ENCODE measurements at places on chromosomes 7 and 10.

- no peak for DNase-seq
These were observed 45.0 kb upstream of the ZNF716 start for GRCh38 chr7:57404967-57405421.

DNA sequence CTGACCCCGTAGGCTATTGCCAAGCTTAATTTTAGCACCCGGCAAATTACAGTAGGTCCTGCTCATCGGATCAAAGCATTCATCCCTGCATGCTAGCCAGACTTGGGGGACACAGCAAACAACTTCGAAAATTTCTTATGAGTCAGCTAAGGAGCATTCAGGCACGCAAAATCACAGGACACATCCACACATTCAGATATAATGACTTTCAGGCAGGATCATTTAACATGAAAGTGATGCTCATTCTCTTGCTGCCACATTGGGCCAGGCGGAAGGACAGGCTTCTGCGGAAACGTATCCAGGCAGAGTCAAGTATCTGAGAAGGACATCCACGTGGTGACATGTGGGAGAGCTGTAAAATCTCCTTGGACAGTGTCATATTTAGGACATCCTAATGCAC is 474.0 kb upstream of the NRP1 start:
- no peak for DNase-seq

DNA sequence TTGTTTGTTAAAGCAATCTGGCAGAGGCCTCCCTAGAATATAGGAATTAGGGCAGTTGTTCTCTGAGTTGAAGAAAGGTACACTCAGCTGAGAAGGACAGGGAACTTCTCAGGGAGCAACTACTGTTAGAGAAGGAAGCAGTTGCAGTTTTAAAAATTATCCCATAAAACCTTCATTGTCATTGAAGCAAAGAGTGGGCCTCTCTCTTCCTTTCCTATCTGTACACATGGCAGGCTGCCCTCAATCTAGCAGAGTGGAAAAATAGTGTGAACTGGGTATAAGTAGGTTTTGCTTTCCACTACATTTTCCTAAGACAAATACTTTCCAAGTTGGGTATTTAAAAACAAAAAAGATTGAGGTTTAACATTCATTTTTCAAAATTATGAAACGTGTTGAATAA is 236.7 kb upstream of the KLF14 start:
- DNase-seq = no peak

GRCh38 chr10:84179059-84179710 is 5.6 kb downstream of the GPR15LG start:
- no peak for DNase-seq

- no peak for DNase-seq
These were observed 245.2 kb downstream of the ZMYND11 start for GRCh38 chr10:380313-380940.

DNA sequence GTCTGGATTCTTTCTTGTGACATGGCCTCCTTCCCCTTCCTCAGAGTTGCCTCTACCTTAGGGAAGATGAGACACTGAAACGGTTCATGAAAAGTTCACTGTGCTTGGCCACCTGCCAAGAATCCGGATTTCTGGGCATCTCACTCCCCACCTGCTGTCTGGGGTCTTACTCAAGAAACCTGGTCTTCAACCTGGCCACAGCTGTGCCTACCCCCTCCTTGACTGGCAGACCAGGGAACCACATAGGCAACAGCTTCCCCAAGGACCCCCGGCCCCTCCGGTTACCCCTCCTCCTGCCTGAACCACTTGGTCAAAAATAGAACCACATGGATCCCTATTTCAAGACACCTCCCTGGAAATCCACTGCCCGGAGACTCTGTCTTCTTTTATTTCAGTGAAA is 58.7 kb upstream of the NANOS1 start:
- DNase-seq = no peak

DNA sequence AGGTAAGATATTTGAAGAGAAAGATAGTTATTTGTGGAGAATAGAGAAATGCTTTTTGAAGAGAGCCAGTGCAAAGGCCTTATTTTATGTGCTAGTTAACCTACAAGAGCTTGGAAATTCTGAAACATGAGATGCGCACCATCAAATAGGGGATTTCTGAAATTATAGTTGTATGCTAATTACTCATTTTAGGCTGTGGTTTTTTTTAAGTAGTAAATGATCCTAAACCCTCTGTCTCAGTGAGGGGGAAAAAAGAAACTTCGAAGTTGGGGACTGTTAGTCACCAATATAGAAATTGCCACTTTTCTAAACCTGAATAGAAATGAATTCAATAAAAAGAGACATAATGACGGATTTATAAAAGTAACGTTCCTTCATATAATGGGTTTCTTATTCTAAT is 119.3 kb upstream of the MDFIC start:
- DNase-seq = no peak

DNA sequence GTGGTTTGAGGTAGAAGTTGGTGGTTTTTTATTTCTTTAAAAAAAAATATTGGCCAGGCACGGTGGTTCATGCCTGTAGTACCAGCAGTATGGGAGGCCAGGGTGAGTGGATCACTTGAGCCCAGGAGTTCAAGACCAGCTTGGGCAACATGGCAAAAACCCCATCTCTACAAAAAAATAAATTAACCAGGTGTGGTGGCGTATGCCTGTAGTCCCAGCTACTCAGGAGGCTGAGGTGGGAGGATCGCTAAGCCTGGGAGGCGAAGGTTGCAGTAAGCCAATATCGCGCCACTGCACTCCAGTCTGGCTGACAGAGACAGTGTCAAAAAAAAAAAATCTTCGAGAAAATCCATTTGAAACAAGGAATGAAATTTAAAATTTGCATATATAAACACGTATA is 1.1 kb downstream of the IL2RA start:
- no peak for DNase-seq

- no peak for DNase-seq
These were observed 37.4 kb downstream of the GRID1 start for GRCh38 chr10:86329093-86329710.

DNA sequence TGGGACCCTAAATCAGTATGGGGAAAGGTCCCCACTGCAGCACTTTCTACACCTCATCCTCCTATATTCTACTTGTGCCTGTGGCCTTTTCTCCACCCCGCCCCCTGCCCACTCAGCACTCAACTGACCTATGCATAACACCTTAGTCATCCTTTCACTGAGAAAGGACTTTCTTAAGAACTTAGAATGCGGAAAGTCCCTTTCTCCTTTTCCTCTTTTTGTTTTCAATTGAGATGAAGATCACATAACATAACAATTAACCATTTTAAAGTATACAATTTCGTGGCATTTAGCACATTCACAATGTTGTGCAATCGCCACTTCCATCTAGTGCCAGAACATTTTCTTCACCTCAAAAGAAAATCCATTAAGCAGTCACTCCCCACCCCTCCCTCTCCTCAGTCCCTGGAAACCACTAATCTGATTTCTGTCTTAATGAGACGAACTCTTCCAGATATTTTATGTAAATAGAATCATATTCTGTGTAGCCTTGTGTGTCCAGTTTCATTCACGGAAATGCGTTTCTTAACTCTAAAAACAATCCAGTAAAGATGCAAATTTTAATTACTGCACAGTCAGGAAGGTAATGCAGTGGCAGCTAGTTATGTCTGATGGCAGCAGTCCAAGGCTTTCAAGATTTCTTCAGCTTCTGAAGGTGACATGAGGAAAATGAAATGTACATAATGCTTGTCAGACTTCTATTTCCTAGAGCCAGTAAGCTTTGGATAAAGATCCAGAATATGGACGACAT is 41.7 kb downstream of the FAS start:
- DNase-seq = no peak

DNA sequence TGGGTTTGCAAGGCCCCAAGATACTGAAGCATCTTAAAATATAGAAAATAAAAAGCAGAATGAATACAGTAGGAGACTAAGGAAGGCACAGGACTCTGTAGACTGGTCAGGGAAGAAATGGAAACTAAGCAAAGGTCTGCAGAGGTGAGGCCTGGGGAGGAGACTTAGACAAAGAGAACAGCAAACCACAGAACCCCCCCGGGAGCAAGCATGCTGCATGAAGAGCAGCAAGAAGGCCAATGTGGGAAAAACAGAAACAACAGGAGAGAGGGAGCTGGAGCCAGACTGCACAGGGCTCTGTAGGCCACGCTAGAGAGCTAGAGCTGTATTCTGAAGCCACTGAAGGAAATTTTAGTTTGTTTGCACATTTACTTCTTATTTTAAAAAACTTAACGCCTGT is 45.7 kb upstream of the ARID5B start:
- DNase-seq = no peak

- no peak for DNase-seq
These were observed 1271.6 kb upstream of the SORCS1 start for GRCh38 chr10:108436096-108436495.

DNA sequence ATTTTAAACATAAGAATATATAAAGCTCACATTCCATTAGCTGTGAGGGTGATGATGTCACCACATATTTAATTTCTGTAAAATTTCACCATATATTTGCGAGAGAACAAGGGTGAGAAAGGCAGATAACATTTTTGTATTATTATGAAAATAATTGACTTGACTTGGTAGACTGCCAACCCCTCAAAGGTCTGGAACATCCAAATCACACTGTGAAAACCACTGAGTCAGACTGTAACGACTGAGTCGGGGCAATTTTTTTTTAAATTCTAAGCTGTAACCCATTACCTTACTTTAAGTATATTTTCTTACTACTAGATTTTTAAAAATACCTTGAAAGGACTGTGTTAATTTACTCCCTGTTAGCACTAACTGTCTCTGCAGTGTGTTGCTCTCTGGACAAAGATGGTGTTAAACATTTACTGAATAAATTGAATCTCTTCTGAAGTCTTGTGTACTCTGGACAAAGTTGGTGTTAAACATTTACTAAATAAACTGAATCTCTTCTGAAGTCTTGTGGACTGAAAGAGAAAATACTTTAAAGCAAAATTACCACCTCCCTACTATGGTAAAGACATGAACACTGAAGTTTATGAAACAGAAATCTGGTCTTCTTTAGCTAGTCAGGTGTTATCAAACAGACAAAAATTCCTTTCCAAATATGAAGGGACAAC is 14.1 kb downstream of the PDZD8 start:
- no peak for DNase-seq

GRCh38 chr7:40299097-40299496 is 164.3 kb downstream of the SUGCT start:
- no peak for DNase-seq

- no peak for DNase-seq
These were observed 4.5 kb upstream of the CHST15 start for GRCh38 chr10:124097883-124098282.
